ENCODE measurements at places on chromosomes 7 and 10.

DNA sequence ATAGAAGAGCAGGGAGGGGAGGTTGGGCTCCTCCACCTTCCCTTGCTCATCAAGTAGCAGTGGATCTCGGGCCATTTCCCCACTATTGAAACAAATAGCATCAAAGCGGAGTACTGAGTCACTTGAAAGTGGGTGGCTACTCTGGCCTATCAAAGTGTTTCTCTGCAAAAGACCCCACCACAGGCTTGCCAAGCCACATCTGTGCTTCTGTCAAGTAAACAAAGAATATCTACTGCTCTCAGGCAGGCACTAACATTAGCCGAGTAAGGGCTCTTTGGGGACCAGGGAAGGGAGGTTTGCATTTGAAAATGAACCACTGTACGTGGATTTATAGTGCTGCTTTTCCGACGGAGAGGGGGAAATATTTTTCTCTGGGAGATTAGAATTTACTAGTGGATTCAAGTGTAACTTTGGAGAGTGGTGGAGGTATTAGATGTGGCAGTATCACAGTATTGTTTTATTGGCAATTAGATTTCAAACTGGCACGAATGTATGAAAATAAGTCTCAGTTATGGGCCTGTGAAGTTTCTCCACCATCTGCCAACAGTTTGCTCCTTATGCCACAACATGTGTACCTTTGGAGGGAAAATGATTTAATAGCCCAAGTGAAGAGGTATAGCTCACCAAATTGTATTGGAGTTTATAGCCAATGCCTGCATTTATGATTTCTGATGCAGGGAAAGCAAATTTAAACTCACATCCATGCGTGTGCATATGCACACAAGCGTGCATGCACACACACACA, 97.5 kb downstream of the RPS24 start:
- no peak for DNase-seq

GRCh38 chr10:43324876-43325275, 46.6 kb upstream of the FXYD4 start:
- DNase-seq = no peak

DNA sequence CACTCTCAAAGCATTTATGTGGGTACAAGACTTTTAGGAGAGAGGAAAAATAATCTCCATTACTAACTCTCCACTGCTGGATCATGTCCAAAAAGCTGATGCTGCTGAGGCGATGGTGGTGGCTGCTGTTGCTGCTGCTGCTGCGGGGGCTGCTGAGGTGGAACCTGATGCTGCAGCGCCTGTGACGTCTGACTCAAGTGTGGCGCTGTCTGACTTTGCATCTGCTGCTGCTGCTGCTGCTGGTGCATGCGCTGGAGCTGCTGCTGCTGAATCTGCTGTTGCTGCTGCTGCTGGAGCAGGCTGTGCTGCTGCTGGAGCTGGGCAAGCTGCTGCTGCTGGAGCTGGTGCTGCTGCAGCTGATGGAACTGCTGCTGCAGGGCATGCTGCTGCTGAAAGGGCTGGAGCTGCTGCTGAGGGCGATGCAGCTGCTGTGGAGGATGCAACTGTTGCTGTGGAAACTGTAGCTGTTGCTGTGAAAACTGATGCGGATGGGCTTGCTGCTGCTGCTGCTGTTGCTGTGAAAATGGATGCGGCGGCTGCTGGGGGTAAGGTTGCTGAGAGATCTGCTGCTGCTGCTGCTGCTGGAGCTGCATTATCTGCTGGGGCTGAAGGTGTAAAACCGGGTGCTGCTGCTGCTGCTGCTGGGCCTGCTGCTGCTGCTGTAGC, 34.5 kb downstream of the PAXIP1 start:
- DNase-seq = no peak

DNA sequence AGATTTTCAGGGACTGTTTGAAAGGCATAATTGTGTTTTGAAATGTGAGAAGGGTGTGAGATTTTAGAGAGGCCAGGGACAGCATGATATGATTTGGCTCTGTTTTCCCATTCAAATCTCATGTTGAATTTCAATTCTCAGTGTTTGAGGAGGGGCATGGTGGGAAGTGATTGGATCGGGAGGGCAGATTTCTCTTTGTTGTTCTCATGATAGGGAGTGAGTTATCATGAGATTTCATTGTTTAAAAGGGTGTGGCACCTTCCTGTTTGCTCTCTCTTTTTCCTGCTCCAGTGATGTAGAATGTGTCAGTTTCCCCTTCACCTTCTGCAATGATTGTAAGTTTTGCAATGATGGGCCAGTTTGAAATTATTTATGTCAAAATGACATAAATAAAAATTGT, 113.0 kb upstream of the PCDH15 start:
- no peak for DNase-seq

DNA sequence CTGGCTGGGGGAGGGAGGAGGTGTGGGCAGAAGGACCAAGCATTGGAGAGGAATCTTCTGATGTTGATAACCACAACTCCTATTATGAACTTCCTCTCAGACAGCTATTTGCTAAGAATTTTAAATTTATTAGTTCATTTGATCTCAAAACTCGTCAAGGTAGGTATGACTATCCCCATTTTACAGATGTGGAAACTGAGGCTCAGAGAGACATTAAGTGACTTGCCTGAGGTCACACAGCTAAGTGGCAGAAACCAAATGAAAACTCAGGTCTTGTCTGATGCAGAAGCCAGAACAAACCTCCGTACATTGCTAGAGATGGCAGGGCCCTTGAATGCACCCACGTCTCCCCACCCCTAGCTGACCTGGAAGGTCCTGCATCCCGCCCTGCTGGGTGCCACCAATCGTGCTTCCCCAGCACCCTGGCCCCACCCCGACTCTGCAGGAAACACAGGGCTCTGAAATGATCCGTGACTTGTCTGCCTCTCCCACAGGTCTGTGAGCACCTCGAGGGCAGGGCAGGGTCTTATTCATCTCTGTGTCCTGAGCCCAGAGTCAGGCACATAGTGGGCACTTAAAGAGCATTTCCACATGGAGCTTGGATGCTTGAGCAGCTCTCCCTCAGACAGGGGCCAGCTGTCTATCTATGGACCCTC, 5.6 kb upstream of the PALD1 start:
- no peak for DNase-seq

- DNase-seq = no peak
Observed at GRCh38 chr7:151984612-151985011, 28.4 kb downstream of the GALNTL5 start.

All from activated CD4-positive, alpha-beta T cell treated with anti-CD3 and anti-CD28 coated beads for 24 hours (primary cell).